ENCODE measurements at places on chromosomes 12 and 14.

DNA sequence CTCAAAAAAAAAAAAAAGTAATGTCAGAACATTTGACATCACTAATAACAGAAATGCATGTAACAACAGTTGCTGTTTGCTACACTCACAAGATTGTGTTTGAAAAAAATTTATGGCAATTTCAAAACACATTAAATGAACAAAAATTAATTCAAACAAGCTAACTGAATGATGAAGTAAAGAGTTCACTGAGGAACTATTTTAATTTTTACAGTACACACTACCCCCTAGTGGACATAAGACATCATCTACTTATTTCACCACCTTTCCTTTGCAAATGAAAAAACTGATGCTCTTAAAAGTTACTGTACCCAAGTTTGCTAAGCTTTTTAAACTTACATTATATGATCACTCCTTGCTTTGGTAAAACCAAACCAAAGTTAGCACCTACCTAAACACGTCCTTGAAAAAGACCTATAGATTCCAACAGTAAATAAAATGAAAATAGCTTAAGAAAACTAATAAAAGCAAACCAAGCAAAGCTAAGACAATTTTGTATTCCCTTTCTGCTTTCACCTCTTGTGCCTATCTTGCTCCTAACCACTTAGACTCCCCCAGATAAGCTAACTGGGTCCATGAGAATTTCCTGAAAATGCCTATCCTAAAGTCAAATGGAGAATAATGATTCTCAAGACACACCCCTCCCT, 22.2 kb downstream of the UBE2N start:
- no peak for DNase-seq

GRCh38 chr12:121577443-121578180, 3.2 kb downstream of the KDM2B start:
- no peak for DNase-seq

GRCh38 chr12:126201981-126202537, 1136.8 kb downstream of the AACS start:
- no peak for DNase-seq

GRCh38 chr14:26401179-26401968, 196.5 kb downstream of the NOVA1 start:
- DNase-seq = no peak

DNA sequence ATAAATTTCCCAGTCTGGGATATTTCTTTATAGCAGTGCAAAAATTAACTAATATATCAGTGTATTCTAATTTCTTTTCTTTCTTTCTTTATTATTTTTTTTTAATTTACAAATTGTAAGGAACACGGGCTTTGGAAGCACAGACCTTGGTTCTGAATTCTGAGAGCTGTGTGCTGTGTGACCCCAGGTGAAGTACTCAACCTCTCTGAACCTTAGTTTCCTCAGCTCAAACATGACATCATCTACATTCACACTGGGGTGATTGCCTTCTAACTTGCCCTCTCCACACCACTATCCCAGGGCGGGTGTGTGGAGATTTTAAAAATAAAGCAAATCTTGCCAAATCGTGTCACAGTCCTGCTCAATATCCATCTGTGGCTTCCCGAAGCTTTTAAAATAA, 282.8 kb downstream of the C12orf75 start:
- DNase-seq = no peak

GRCh38 chr14:59175404-59175803, 13.1 kb upstream of the DAAM1 start:
- DNase-seq = no peak

GRCh38 chr12:124609041-124609989, 41.9 kb upstream of the NCOR2 start:
- peak; percentile 46 for DNase-seq

DNA sequence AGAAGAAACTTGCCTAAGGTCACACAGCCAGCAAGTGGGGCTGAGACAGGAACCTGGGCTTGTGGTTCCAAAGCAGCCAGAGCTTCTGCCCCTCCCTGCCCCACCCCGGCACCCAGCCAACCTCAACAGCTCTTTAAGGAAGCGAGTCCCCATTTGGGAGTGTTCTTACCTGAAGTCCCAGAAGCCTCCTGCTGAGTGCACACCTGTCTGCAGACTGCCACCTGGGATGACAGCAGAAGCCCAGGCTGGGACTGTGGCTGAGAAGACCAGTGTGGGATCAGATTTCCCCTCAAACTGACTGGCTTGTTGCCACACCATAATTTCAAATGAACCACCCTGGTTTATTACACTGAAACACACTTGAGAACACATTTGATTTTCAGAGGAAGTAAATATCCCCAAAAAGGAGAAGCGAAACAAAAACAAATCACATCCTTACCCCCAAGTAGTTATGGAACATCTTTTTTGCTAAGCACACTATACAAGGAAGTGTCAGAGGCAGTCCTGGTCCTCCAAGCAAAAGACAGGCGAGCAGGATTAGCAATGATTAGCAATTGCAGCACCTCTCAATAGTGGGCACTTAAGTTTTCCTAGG, 6.3 kb upstream of the RIN3 start:
- no peak for DNase-seq

- no peak for DNase-seq
Measured at GRCh38 chr12:104478396-104479122, 21.8 kb downstream of the CHST11 start.

- no peak for DNase-seq
Measured at GRCh38 chr12:41202051-41202450, 13.9 kb downstream of the PDZRN4 start.

DNA sequence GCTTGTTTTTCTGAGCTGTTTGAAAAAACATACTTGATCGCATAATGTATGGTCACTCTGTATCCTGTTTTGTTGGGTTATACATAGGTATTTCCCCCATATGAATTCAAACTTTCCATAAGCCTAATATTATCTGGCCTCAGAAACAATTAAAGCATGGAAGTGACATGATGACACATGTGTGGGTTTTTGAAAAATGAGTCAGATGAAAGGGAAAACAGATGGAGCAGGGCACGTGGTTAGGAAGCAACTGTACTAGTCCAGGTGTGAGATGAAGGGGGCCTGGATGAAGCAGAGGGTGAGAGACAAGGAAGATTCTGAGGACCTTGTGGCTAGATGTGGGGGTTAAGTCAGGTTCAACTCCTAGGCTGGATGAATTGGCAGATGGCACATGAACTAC, 92.7 kb upstream of the DNM1L start:
- DNase-seq = no peak

DNA sequence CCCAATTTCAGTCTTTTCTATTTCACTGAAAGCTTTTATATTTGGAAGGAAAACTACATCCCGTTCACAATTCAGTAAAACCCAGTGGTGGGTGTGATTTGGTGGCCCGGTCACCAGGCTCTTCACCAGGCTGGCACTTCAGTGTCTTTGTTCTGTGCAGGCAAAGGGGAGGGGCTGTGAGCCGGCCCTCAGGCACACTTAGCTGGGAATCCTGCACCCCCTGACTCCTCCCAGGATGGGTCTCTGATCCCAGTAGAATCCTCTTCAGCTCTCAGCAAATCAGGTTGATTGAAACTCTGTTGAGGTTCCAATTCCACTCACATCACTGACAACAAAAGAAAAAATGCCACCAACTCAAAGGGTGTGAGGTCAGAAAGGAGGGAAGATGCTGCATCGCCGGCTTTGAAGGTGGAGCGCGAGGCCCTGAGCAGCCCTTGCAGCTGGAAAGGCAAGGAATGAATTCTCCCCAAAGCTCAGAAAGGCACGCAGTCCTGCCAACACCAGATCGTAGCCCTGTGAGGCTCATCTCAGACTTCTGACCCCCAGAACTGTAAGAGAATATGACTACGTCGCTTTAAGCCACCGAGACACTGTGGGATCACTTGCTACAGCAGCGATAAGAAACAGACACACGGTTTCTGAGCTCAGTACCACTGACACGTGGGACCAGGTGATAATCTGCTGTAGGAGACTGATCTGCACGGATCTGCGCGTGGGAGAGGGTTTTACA, 166.6 kb downstream of the PIWIL1 start:
- no peak for DNase-seq

GRCh38 chr12:114344303-114344663, 61.7 kb downstream of the TBX5 start:
- no peak for DNase-seq

- no peak for DNase-seq
Measured at GRCh38 chr14:105034315-105035039, 13.6 kb upstream of the CDCA4 start.

GRCh38 chr14:61042220-61042619, 61.2 kb downstream of the SLC38A6 start:
- DNase-seq = no peak

DNA sequence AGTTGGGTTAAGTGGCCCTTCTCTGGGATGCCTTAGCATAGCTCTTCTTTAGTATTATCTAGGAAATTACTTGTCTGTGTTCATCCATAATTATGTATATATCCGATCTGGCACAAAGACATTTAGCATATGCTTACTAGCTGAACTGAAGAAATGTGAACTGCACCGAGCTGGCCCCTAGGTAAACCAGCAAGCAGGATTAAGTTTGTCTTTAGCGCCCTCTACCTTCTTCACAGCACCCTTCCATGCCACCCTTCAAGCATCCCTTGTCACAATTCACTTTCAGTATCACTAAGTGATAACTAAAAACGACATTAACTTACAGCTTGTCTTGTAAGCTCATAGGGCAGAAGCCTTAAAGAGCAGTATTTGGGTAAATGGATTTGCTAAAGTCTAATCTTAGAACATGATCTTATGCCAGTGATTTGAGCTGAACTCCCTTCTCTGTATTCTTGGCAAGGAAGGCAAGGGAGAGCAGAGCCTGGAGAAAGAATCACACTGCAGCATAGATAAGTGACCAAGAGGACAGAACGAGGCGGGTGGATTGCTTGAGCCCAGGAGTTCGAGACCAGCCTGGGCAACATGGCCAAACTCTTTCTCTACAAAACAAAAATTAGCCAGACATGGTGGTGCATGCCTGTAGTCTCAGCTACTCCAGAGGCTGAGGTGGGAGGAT, 2.6 kb upstream of the HAL start:
- DNase-seq = peak; percentile 24

DNA sequence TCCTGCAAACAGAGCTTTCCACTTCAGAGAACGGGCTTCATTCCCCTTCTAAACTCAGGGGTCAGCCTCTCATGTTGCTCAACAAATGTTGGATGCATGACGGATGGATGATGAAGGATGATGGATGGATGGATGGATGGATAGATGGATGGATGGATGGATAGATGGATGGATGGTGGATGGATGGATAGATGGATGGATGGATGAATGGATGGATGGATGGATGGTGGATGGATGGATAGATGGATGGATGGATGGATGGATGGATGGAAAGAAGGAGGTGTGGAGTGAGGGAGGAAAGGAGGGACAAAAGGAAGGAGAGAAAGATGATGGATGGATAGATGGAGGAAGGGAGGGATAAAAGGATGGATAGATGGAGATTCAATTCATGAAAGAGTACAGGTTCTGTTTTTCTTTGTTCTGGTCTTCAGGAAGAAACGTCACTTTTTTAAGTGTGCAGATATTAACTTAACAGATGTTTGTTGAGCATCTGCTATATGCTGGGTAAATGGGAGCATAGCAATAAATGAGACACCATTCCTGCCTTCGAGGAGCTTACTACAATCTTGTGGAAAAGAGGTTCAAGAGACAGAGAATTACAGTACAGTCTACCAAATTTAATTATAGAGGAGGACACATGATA, 41.7 kb upstream of the PRIMA1 start:
- DNase-seq = no peak

GRCh38 chr14:80344208-80344607, 132.9 kb upstream of the DIO2 start:
- DNase-seq = no peak

DNA sequence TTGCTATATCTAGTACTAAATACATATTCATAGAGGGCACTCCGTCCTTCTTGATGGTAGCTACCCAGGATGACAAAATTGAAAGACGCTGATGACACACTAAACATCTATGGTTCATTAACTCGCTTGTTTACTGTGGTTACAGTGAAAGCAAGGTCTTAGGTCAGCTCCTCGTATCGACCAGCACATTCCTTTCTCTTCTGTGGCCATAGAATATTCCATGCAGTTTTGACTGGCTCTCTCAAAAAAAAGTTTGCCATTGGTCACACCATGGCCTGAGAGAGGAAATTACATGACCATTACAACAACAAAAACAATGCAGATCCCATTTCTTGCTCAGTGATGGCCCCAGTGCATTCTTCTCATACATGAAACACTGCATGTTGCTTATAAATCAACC, 411.4 kb upstream of the SOX5 start:
- DNase-seq = no peak

GRCh38 chr14:51219473-51220448, 20.3 kb upstream of the TMX1 start:
- DNase-seq = no peak

DNA sequence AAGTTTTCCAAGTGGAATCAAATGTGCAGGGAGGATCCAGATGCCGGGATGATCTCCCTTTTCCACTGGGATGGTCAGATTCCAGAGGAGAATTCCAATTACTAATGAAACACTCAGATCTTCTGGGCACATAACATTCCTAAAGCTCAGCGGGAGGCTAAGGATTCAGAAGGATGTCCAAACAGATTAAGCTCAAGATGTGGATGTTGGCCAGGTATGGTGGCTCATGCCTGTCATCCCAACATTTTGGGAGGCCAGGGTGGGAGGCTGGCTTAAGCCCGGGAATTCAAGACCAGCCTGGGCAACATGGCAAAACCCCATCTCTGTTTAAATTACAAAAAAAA, 62.0 kb upstream of the PNMA1 start:
- no peak for DNase-seq

DNA sequence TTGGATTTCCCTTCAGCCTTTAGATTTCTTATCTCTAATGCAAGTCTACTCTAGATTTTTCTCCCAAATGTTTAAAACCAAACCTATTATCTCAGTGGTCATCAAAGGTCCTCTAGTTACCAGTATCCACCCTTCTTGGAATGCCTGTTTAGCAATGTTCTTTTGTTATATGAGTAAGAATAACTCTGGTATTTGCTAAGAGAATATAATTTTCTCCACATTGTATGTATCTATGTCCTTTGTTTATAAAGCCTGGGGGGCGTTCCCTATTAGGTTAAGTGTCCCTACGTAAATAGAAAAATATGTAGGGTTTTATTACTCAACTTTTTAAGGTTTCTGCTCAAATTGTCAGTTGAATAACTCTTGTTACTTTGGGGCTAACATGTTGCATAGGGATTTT, 27.3 kb downstream of the PPM1A start:
- DNase-seq = no peak

DNA sequence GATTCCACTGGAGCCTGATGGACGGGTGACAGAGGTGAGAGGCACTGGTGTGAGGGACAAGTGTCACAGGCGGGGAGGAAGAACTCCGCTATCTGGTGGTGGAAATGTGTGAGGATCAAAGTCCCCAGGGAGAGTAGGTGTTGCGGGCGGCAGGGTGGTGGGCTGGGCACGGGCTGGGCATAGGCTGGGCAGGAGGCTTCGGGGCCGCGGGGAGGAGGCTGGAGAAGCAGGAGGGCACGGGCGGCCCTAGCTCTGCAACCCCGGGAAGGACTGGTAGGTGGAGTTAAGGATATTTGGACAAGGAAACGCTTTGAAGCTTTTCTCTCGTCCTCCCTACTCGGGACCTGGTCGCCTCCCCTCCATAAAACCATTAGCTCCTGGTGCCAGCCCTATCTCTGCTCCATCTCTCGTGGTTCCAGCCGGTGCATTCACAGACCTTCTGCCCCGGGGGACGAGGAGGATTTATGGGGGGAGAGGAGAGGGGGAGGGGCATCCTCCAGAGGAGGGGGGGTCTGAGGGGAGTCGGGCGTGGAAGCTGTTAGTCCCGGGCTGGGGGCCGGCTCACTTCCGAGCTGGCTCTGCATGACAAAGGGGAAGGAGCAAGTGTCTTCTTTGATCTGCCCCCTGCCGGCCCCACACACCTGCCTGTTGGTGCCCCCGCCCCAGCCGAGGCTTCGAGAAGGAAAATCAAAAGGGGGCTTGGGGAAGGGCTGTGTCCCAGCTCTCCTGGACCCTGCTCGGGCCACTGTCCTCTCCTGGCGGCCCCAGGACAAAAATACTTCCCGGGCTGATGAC, 504 bp downstream of the WNT5B start:
- no peak for DNase-seq

Measured in activated CD4-positive, alpha-beta T cell treated with anti-CD3 and anti-CD28 coated beads for 24 hours (primary cell).